ENCODE measurements at places on chromosomes 3 and 15. TPM values are rescaled to one million over a fixed set of nuclear protein-coding genes. Genes with fewer than 3 reads are reported as not detected.
A peak's percentile ranks its signal among the peaks of the same experiment; 100 is the strongest.

DNA sequence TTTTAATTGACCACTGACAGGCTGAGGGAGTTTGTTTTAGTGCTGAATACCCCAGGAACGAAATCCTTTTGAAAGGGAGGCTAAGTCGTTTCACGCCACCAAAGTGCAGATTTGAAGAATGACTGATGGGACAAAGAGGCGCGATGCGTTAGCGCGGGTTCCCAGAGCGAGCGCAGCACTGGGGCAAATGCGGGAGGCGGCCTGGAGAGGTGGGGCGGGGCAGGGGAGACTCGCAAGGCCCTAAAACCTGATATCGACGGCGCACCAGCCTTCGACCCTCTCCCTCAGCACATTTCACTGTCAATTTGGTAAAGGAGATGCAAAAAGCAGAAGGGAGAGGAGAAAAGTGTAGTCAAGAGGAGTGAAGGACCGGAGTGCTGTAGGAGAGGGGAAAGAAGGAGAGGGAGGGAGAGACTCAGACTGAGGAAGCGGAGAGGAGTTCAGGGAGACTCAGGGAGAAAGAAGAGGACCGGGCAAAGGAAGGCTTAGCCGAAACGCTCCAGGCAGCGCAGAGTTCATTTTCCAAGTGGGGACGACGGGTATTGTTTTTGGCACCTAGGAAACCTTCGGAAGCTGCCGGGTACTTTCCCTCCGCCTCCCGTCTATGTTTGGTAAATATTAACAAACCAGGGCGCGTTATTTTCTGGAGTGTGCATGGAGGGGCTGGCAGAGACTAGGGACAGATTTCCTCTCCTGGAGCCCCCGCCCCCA, 3.8 kb upstream of the FOXB1 start:
- peaks cover 92% of the 10 kb centered on the region for H3K27me3 ChIP-seq
- peaks cover 23% of the 10 kb centered on the region for H3K4me1 ChIP-seq
- no peak overlapping the region for H3K27ac ChIP-seq
- DNase-seq, result no peak
- H3K4me3 ChIP-seq, result peak overlapping the region; percentile 15

TRIM42 gene
- total RNA-seq, result not detected

DNA sequence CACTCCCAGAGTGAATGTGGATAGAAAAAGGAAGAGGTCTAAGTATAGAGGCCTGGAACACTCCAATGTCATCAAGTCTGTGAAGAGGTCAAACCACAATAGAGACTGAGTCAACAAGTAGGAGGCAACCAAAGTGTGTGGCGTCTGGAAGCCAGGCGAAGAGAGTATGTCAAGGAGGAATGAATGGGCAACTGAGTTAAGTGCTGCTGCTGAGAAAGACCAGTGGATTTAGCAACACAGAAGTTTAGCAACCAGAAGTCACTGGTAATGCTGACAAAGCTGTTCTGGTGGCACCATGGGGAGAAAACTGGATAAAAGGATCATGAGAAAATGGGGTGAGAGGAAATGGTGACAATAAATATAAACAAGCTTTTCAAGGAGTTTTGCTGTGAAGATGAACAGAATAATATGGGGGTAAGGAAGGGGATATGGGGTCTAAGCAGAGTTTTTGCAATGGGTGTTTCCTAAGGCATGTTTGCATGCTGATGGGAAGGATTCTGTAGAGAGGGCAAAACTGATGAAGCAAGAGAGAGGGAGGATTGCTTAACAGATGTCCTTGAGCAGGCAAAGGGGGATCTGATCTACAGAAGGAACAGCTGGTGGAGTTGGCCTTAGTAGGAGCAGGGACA, 38.4 kb downstream of the PCOLCE2 start:
- no peak overlapping the region for H3K4me3 ChIP-seq
- no peak overlapping the region for H3K27ac ChIP-seq
- H3K27me3 ChIP-seq, result peaks cover 7% of the 10 kb centered on the region
- DNase-seq, result no peak
- H3K36me3 ChIP-seq, result no peaks in the 10 kb centered on the region
- no peaks in the 10 kb centered on the region for H3K4me1 ChIP-seq

RARB gene
- total RNA-seq, result not detected

SLC24A5 gene
- total RNA-seq, result not detected

DNA sequence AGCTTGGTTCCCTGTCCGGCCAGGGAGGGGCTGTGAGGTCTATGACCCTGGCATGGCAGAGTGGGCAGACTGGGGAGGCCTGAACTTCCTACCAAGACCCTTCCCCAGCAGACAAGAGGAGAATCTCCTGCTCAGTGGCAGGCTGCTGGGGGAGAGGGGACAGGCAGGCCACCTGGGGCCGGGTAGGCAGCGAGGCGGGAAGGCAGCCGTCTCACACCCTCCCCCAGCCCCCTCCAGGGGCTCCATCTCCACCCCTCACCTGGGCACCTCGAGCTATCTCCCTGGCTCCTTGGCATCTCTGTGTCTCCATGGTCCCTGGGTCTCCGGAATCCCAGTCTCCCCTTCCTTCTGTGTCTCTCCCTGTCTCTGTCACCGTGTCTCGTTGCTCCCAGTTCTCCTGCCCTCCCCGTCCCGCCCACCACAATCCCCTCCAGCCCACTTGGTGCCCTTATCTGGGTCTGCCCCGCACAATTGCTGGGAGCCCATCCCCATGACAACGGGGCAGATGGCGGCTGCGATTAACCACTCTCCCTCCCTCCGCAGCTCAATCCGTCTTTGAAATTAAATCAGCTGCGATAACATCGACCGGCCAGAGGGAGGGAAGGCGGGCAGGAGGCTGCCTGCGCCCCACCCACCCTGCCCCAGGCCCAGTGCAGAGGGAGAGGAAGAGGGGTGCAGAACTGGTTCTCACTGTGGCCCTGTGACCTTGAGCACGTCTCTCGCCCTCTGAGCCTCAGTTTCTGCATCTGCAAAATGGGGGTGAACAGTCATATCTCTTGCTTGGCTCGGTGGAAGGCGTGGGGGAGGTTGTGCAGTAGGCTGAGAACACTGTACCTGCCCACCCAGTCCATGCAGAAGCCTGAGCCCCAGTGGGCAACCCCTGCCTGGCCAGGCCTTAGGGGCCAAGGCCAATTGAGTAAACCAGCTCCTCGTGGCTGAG, 9.6 kb downstream of the DNAJB8 start:
- H3K27ac ChIP-seq, result no peak overlapping the region
- DNase-seq, result no peak
- H3K36me3 ChIP-seq, result no peaks in the 10 kb centered on the region

DNA sequence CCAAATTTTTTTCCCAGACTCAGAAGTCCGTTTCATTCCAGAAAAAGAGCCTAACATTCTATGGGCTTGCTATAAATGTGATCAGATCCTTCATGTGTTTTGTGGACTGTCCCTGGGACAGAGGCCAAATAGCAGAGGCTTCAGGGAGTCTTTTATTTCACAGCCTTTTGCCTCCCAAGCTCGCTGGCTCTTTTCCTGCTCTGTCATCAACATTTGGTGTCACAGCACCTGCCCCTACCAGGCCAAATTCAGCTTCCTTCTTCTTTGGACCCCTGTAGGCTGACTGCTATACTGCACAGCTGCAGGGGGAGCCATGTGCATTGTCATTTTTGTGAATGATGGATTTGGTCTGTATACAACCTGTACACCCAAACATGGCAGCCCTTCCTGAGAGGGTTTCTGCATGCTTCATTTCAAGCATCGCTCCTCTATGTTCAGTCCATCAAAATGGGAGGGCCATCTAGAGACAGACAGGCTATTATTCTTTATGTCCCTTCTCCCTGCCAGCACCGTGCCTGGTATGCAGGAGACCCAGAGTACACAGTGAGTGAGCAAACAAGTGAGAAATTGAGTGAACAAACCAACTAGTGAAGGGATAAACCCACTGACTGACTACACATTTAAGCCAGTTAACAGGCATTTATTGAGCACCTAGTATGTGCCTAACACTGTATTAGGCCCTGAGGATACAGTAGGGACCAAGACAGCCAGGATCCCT, 17.9 kb upstream of the RPP14 start:
- no peak overlapping the region for H3K27ac ChIP-seq
- no peak overlapping the region for H3K4me3 ChIP-seq
- H3K27me3 ChIP-seq, result no peaks in the 10 kb centered on the region
- H3K4me1 ChIP-seq, result no peaks in the 10 kb centered on the region
- no peak for DNase-seq

DNA sequence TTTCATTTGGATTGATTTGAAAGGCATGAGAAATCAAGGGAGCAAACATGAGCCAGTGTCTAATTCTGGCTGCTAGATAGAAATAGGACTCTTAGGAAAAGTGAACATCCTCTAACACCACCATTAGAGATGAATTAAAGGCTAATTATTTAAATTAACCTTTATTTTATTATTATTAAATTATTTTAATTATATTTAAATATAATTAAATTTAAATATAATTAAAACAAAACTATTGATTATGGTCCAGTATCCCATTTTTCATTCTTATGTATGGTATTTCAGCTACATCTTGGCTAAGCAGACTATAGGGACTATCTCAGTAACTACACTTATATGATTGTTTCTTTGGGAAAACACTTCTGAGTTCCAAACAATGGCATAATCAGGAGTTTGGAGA, 904.8 kb downstream of the NAALADL2 start:
- no peaks in the 10 kb centered on the region for H3K27me3 ChIP-seq
- H3K36me3 ChIP-seq, result no peaks in the 10 kb centered on the region
- no peak overlapping the region for H3K27ac ChIP-seq

Data from T-cell (primary cell).